ENCODE measurements at places on chromosomes 6 and 20.

- no peak for DNase-seq
Observed at GRCh38 chr6:44128020-44128917, 915 bp downstream of the TMEM63B start.

DNA sequence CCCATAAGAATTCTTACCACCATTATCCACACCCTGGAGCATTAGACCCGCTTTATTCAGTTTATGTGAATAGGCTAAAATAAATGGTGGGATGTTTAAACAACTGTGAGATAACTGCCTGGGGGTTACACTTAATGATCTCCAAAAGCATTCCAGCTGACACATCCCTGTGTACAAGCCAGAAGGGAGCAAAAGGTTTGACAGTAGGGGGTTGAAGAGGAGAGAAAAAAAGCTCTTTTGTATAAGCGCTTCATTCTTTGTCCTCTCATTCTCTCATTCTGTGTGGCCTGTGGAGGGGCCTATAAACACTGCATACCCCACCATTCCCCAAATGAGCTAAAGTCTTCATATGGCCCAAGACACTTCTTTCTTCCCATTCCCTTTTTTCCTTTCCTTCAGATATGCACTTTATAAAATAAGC lies 30.8 kb upstream of the COL21A1 start:
- no peak for DNase-seq

- DNase-seq, result no peak
Observed at GRCh38 chr6:4346659-4347333, 211.4 kb upstream of the ECI2 start.

- no peak for DNase-seq
Observed at GRCh38 chr6:31888276-31889258, 8.9 kb downstream of the EHMT2 start.

GRCh38 chr6:113882336-113883022 lies 25.3 kb downstream of the MARCKS start:
- DNase-seq, result no peak

DNA sequence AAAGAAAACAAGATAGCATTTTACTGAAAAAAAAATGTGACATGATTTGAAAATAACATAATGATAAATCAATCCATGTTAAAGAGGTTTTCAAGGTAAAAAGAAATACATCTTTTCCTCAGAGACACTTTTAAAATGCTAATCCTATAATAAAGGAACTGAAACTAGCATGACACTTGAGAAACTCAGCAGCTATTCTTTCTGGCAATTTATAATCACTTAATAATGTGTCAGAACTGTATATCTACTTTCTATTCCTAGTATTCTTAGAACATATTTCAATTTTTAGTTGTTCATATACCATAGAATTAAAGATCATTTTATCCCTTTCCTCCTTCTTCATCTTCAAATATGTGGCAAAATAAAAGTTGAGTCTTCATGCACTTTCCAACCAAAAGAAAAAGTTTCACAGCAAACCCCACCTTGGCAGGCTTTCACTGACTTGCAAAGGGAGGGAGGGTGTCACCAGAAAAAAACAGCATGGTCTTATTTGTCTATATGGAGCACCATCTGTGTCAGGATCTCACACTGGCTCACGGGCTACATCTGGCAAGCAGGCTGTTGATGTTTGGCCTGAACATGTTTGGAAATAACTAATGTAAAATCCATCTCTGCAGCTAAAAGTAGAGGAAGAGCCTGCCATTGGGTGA lies 48.5 kb downstream of the FHL5 start:
- DNase-seq, result no peak

DNA sequence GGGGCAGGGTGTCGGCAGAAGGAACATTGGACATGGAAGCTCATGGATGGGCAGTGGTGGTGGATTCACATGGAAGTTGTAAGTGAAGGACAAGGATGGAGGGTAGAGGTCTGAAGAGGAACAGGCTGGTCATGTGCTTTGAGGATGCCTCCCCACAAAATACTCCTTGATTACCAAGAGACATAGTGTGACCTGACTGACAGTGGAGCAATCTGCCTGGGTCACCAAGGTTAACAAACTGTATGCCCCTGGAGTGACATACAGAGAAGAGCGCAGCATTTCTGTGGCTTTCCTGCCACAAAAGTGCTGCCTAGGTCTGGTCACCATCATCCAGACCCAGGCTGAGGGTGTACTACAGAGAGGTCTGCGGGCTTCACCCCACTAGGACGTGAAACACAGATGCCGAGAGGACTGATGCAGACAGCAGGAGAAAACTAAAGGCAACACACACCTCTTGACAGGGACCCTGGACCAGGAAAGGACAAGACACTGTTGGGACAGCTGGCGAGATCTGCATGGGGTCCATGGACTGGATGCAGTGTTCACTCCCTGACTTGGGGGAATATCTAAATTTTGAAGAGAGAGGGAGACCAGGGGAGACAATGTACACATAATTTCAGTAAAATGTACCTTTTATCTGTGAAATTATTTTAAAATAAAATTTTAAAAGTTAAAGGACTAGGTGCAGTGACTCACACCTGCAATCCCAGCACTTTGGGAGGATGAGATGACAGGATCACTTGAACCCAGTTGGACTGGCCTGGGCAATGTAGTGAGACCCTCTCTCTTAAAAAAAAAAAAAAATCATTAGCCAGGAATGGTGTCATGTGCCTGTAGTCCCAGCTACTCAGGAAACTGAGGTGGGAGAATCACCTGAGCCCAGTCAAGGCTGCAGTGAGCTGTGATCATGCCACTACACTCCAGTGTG lies 64.9 kb downstream of the CSE1L start:
- DNase-seq, result no peak

- no peak for DNase-seq
Observed at GRCh38 chr20:9172851-9173250, 104.0 kb downstream of the PLCB4 start.

GRCh38 chr6:80163754-80164187 lies 57.3 kb downstream of the BCKDHB start:
- DNase-seq, result no peak

- no peak for DNase-seq
Observed at GRCh38 chr6:142395768-142396231, 94.0 kb downstream of the ADGRG6 start.

DNA sequence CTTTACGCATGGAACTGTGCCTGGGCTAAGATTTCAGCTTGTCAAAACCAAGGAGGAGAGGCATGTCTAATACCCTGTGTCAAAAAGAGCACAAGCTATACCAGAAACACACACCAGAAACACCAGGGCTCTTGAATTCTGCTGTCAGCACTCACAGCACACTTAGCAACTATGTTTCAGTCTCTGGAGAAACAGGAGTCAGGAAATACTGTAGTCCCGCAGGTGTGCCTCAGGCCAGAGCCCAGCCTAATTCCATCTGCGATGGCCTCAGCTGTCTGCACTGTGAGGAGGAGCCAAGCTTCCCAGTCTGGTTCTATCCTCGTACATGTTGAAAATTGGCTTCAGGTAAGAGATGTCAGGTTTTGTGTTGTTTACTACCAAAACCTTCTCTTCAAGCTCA lies 31.6 kb downstream of the MTRES1 start:
- no peak for DNase-seq

DNA sequence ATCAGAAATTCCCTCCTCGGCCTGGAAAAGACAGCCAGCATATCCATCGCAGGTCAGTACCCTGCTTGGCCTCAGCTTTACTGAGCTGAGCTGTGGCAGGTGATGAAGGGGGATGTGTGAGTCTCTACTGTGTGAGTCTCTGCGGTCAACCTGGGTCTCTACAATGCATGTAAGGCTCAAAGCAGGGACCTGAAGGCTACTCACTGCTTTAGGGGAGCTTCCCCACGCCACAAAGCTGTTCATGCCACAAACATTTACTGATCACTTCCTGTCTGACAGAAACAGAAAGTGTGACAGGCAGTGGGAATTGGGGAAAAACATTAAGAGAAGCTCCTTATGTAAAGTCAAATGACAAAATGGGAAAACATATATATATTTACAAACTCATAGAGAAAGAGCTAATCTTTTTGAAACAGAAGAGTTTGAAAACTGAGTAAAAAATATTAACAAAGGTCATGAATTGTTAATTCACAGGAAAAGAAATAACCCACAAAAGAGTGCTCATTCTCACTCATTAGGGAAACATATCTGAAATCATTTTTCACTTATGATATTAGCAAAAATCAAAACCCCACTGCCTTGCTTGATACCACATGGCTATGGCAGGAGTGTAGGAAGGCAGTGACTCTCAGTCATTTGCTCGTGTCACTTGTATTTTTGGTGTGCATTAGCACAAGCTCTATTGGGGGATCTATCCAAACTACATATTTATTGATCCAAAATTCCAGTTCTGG lies 5.8 kb downstream of the BTN3A3 start:
- DNase-seq, result no peak

- DNase-seq, result no peak
Observed at GRCh38 chr6:1817033-1817761, 207.5 kb downstream of the FOXC1 start.

DNA sequence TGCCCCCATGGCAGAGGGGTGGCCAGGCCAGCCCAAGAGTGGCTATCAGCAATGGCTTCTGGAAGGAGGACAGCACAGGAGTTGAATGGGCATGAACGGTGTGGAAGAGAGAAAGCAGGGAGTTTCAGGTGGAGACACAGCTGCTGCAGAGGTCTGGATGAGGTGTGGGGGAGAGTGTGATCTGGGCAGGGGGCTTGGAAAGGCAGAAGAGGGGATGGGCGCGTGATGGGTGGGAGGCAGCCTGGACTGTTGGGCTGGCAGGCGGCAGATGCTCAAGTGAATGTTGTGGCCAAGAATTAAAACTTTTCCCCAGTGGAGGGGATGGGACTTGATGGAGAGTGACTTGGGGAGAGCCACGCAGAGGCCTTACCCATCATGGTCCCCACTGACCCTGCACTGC lies 46.5 kb downstream of the TOX2 start:
- DNase-seq, result no peak

GRCh38 chr20:8951164-8951563 lies 117.7 kb upstream of the PLCB4 start:
- no peak for DNase-seq

GRCh38 chr20:46268131-46268614 lies 40.1 kb downstream of the CDH22 start:
- DNase-seq, result no peak

DNA sequence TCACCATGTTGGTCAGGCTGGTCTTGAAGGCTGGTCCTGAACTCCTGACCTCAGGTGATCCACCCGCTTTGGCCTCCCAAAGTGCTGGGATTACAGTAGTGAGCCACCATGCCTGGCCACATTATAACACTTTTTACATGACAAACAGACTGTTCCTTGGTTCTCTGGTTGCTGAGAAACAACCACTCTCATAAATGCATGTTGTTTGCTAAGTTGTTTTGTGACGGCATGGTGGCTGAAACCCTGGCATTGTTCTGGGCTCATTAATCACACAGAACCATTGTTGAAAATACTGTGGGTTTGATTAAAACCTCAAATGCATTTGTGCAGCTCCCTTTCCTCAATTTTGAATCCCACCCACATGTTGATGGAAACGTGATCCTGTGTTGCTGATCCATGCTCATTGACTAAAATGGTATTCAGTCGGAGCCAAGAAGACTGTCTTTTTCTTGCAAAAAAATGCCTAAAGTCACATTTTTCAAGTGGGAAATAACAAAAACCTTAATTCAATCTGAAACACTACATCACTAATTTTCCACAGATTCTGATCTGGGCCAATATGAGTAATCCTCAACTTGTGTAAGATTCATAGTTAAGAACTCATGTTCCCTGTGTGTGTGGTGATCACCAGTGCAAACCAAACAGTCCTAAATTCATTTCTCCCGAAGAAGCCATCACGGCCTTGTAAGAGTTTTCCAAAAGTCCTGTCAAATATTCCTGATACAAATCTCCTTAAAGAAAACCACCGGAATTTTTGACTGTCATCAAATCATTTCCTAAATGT lies 132.8 kb downstream of the FNDC1 start:
- no peak for DNase-seq

- no peak for DNase-seq
Observed at GRCh38 chr6:24909241-24910216, 26.2 kb downstream of the RIPOR2 start.

DNA sequence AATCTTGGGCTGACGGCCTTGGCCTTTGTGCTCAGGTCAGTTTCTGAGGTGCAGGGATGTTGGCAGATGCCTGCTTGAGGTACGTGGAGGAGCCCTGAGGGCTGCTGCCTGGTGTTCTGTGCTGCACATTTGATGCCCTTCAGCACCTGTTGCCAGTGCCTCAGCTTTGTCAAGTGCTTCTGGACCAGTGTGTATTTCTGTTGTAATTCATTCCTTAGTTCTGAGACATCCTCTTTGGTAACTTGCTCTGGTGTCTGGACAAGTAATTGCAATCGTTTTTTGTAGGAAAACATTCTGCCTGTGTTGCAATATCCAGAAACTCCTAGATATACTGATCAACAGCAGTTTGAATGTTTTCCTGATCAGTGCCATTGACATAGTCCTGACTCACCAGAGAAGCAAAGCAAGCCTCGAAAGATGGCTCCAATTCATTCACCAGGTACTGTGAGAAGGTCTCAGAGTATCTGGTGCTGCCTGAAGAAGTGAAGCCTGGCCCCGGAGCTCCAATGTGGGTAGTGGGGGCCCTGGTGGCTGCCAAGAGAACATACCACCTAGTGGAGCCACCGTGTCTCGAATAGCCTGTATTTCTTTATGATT lies 26.7 kb downstream of the ZNF337 start:
- DNase-seq, result no peak

- DNase-seq, result no peak
Observed at GRCh38 chr20:49275216-49275615, 2.6 kb downstream of the ZNFX1 start.

GRCh38 chr20:3786126-3786484 lies 435 bp downstream of the CENPB start:
- DNase-seq, result no peak

DNA sequence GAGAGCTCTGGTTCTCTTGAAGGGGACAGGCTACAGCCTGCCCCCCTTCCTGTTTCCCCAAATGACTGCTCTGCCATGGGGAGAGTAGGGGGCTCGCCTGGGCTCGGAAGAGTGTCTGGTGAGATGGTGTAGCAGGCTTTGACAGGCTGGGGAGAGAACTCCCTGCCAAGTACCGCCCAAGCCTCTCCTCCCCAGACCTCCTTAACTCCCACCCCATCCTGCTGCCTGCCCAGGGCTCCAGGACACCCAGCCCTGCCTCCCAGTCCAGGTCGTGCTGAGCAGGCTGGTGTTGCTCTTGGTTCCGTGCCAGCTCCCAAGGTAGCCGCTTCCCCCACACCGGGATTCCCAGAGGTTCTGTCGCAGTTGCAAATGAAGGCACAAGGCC lies 9.8 kb downstream of the VEGFA start:
- no peak for DNase-seq

- DNase-seq, result no peak
Observed at GRCh38 chr20:8803065-8803464, 265.8 kb upstream of the PLCB4 start.

DNA sequence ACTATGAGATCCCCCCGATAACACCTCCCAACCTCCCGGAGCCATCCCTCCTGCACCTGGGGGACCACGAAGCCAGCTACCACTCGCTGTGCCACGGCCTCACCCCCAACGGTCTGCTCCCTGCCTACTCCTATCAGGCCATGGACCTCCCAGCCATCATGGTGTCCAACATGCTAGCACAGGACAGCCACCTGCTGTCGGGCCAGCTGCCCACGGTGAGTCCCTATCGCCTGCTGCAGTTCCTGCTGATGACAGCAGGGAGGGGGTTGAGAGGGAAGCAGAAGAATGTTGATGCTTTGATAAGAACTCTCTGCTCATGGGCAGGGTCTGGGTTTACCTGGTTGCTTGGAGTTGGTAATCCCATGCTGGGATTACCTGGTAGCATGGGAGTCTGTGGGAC lies 91.9 kb downstream of the TOX2 start:
- no peak for DNase-seq

GRCh38 chr6:5671601-5672559 lies 334.8 kb downstream of the NRN1 start:
- DNase-seq, result no peak

GRCh38 chr6:166275714-166276166 lies 32.5 kb downstream of the PRR18 start:
- peak; percentile 63 for DNase-seq
